ENCODE measurements at places on chromosomes 1 and 21. TPM values are rescaled to one million over a fixed set of nuclear protein-coding genes. Genes with fewer than 3 reads are reported as not detected.

The CELA3A gene
- total RNA-seq: not detected

The TCHHL1 gene
- total RNA-seq: not detected

The FAM177B gene
- total RNA-seq: not detected

The SPATA46 gene
- not detected for total RNA-seq

The MRAP gene
- not detected for total RNA-seq

The SMPDL3B gene
- total RNA-seq: 0.29 TPM

The OR2T2 gene
- not detected for total RNA-seq

The ZNF593 gene
- 83.0 TPM for total RNA-seq

The LAMB3 gene
- total RNA-seq: 18.3 TPM

The HNRNPCL4 gene
- not detected for total RNA-seq

The IFNLR1 gene
- 3.1 TPM for total RNA-seq

The S100A7 gene
- not detected for total RNA-seq

The RORC gene
- total RNA-seq: 2.6 TPM

The FAM72C gene
- 11.3 TPM for total RNA-seq

The CHI3L1 gene
- total RNA-seq: not detected

The PADI4 gene
- 0.17 TPM for total RNA-seq

The OMA1 gene
- total RNA-seq: 12.9 TPM

The CRYBG2 gene
- 0.83 TPM for total RNA-seq

The CYYR1 gene
- not detected for total RNA-seq

The BSND gene
- total RNA-seq: not detected

The REN gene
- total RNA-seq: not detected

The PINK1 gene
- 3.3 TPM for total RNA-seq

The SRSF4 gene
- total RNA-seq: 129 TPM

The USH2A gene
- not detected for total RNA-seq

The C1orf185 gene
- not detected for total RNA-seq

The C1orf226 gene
- total RNA-seq: not detected

The PTPRC gene
- 516 TPM for total RNA-seq

The MATN1 gene
- total RNA-seq: 0.70 TPM

The MANEAL gene
- 4.0 TPM for total RNA-seq

The RSPO1 gene
- total RNA-seq: not detected

The SAMSN1 gene
- 119 TPM for total RNA-seq

The DCST1 gene
- not detected for total RNA-seq

The FMN2 gene
- total RNA-seq: not detected

The TCHH gene
- total RNA-seq: not detected

The C1orf116 gene
- total RNA-seq: not detected

The HIPK1 gene
- total RNA-seq: 101 TPM

The LRRC53 gene
- not detected for total RNA-seq

The GJA4 gene
- not detected for total RNA-seq

The KRTAP13-2 gene
- not detected for total RNA-seq

The PODN gene
- not detected for total RNA-seq

The KDF1 gene
- not detected for total RNA-seq

The SFN gene
- 0.78 TPM for total RNA-seq

The LCE3D gene
- total RNA-seq: not detected

The CRP gene
- not detected for total RNA-seq

The SPAG17 gene
- total RNA-seq: not detected

The ATP1A2 gene
- not detected for total RNA-seq

The CNN3 gene
- total RNA-seq: 1.9 TPM

The SYT14 gene
- not detected for total RNA-seq

The AHDC1 gene
- 33.9 TPM for total RNA-seq

The AGMAT gene
- 34.4 TPM for total RNA-seq

The LEFTY2 gene
- not detected for total RNA-seq

The GPR153 gene
- 1.6 TPM for total RNA-seq

The ERICH3 gene
- total RNA-seq: not detected

The PPIAL4G gene
- total RNA-seq: not detected

The CR2 gene
- not detected for total RNA-seq

The RGS1 gene
- total RNA-seq: 12.0 TPM

The CLCA4 gene
- total RNA-seq: not detected

The OR2L8 gene
- not detected for total RNA-seq

The EFNA3 gene
- total RNA-seq: 3.0 TPM

Data from activated T-helper 1 cell treated with anti-CD3 and anti-CD28 coated beads, Interleukin-12 subunit alpha, Interleukin-12 subunit beta, Interleukin-2, Interleukin-4 antibody, amounts not matched to agents 30 ng/mL and 10 ng/mL and 1 ng/mL, durations not matched to agents 14 hours and 24 hours and 36 hours (primary cell).